ENCODE measurements at places on chromosomes 3 and 15.

GRCh38 chr15:32107477-32108080 is 77.3 kb downstream of the CHRNA7 start:
- DNase-seq = no peak

GRCh38 chr3:127423856-127424765 is 136.3 kb upstream of the PRR20G start:
- no peak for DNase-seq

- DNase-seq = no peak
Observed at GRCh38 chr15:71366926-71367325, 251.7 kb downstream of the THSD4 start.

GRCh38 chr3:152241142-152242017 is 27.3 kb upstream of the MBNL1 start:
- DNase-seq = no peak

- DNase-seq = peak; percentile 2
Observed at GRCh38 chr15:94324117-94324826, 92.9 kb downstream of the MCTP2 start.

GRCh38 chr15:62843311-62843710 is 199.2 kb upstream of the TPM1 start:
- no peak for DNase-seq

GRCh38 chr15:83290236-83290635 is 5.8 kb upstream of the BNC1 start:
- no peak for DNase-seq

DNA sequence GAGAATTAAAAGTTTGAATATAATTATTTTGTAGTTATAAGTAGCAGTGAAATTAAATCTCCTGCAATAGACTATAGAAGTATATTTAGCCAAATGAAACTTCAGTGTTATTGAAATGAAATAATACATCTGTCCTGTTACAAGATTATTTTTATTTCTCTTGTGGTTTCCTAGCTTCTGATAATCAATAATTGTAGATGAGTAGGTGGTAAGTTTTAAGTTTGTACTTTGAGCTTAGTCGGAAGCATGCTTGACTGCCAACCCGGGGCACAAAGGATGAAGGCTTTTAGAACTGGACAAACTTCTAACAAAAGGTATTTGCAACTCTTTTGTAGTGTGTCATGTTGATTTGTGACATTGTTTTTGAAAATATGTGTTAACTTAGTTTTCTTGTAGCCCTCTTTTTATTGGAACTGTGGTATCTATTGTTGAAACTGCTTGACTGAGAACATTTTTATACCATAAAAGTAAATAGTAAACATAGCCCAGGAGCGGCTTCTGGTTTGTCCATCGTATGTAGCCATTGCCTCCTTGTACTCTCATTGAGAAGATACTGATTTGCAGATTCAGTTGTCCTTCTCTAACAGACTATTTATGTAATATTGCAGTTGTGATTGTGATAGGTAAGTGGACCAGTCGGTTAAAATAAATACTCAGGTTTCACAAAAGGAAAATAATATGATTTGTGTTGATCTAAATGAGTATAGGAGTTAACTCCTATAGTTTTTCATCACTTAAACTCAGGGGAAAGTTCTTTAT is 2.9 kb downstream of the CTNNB1 start:
- no peak for DNase-seq

DNA sequence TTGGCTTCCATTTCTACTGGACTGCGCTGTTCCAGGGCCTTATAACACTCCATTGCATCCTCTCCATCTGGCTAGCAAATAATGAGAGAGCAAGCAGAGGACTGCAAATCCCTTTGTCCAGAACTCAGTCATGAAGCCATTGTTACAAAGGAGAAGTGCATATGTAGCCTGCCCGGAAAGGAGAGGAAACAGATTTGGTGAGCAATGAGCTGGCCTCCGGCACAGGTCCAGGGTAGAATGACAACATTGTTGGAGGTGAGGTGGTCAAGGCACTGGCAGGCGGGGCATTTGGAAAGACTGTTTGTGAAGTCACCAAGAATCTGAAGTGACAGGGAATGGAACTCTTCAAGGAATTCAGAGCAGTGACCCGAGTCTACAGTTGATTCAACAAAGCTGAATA is 25.0 kb upstream of the ATP1B3 start:
- no peak for DNase-seq

- DNase-seq = no peak
Observed at GRCh38 chr3:136728918-136729317, 23.3 kb downstream of the STAG1 start.

GRCh38 chr3:42443819-42444436 is 33.5 kb upstream of the LYZL4 start:
- peak; percentile 50 for DNase-seq

DNA sequence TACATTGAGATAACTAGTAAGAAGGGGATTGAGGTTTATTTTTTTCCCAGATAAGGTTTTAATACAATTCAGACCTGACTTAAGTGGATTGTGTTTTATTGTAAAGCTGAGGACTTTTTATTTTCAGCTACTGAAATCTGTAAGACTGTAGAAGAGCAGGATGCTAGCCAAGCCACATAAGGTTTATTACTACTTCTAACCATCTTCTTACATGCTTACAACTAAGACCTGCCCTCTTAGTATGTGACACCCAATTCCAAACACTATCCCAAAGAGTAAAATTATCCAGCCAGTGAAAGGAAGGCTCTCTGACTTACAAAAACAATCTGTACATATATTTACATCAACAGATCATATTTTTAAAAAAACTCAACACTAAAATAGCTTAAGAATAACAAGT is 564.5 kb upstream of the NAALADL2 start:
- DNase-seq = no peak

- DNase-seq = no peak
Observed at GRCh38 chr3:193974191-193974652, 161.7 kb upstream of the HES1 start.

- no peak for DNase-seq
Observed at GRCh38 chr15:90006217-90007075, 5.3 kb downstream of the ZNF710 start.

DNA sequence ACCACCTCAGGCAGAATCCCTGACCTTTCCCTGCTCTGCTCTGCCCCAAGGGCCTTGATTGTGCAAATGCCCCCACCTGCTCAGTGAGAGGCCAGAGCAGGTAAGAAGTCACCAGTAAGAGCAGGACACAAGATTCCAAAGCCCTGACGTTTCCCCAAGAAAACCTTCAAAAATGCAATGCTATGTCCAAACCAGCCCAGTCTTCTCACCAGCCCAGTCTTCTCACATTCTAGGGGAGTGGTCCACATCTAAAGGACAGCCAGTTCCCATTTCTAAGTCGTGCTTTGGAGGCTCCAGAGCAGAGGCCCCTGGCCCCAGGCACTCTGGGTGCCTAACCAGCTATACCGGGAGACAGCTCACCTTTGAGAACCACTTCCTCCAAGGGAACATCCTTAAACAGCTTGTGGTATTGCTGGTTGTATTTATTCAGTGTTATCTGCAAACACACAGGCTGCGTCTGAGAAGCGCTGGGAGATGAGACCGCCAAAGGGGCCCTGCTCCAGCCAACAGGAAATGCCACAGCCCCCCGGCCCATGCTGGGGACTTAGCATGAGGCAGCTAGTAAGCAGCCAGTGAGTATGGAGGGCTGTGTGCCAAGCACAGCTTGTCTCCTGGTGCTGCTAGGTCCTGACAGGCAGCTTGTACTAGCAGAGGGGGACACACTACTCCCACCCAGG is 29.3 kb downstream of the GRAMD2A start:
- peak; percentile 0 for DNase-seq

GRCh38 chr3:194045289-194045688 is 90.7 kb upstream of the HES1 start:
- no peak for DNase-seq

GRCh38 chr3:196274585-196274984 is 12.9 kb downstream of the PCYT1A start:
- DNase-seq = no peak

DNA sequence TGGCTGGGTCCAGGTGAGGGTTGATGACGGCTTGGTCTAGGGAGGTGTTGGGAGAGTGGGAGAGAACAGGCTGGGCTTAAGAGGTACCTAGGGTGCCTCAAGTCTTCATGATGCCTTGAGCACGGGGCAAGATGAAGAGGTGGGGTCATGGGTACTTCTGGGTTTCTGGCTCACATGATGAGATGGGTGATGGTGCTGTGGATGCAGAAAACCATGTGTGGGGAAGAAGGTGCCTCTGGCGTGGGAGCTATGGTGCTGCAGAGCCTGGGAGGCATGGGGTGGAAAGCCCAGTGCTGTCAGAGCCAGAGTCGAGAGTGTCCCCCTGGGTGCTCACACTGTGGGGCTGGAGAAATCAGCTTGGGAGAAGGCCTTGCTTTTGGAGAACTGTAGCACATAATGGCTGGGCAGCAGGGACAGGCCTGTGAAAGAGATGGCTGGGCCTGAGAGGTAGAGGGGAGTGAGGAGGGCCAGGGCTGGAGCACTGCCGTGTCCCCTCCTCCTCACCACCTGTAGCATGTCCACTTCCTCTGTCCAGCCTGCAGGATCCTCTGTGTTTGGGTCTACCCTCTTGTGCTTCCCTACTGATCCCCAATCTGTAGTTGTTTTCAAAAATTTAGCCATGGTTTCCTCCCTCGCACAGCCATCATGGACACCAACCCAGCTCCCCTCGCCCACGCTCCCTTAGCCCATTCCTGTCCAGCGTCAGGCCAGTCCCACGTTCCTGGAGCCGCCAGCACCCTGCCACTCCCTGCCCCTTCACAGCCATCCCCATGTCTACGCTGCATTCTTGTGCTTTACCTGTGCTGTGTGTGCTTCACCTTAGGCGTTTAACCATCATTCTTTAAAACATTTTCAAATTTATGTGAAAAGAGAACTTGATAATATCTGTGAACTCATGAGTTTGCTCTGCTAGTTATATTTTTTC is 132.0 kb downstream of the EEFSEC start:
- DNase-seq = no peak

DNA sequence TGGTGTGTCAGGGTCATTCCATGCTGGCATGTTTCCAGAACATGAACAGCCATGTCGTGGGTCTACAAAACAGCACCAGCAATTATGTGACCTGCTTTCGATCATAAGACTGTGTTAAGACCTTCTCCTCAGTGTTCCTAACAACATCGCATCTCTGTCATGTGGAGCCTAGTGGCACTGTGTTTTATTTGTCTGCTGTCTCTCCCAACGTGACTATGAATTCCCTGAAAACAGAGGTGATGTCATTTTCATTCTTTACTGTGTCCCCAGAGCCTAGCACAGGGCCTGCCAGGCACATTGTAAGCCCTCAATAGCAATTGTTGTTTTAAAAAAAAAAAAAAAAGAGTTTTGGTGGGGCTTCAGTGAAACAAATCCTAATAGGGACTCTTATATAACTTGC is 94.2 kb upstream of the IL12A start:
- DNase-seq = no peak

- DNase-seq = no peak
Observed at GRCh38 chr3:62942227-62942626, 67.0 kb upstream of the CADPS start.

DNA sequence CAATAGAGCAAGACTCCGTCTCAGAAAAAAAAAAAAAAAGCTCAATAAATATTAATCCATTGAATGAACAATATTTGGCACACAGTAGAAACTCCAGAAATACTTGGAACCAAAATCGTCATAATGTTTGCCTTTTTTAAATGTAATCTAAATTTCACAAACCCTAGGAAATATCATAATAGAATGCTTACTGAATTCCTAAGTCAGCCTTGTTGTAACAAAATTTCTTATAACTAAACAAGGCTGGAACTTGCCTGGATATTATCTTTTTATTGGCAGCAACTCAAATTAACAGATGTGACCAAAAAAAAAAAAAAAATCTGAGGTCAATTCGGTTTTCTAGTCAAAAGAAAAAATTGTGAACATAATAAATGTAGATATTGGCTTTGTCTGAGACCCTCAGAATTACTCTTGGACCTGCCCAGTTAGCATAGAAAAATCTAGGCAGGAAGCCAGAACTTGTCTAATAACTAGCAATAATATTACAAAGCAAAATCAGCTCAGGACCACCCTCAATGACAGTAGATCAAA is 33.3 kb downstream of the GABPB1 start:
- no peak for DNase-seq

DNA sequence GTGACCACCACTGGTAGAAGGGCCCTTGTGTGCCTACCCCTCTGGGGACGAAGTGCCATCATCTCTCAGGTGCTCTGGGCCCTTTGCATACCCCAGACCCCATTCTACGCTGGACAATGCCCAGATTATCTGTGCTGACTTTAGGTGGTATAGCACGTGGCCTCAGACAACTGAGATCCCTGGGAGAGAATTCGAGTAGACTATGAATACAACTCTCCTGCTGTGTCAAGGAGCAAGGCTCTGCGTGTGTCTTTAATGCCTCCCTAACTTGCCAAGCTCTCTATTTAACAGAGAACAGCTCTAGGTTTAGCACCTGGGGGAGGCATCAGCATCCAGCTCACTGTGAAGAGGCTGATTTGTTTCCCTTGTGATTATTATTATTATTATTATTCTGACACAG is 29.1 kb downstream of the FAM3D start:
- DNase-seq = no peak

DNA sequence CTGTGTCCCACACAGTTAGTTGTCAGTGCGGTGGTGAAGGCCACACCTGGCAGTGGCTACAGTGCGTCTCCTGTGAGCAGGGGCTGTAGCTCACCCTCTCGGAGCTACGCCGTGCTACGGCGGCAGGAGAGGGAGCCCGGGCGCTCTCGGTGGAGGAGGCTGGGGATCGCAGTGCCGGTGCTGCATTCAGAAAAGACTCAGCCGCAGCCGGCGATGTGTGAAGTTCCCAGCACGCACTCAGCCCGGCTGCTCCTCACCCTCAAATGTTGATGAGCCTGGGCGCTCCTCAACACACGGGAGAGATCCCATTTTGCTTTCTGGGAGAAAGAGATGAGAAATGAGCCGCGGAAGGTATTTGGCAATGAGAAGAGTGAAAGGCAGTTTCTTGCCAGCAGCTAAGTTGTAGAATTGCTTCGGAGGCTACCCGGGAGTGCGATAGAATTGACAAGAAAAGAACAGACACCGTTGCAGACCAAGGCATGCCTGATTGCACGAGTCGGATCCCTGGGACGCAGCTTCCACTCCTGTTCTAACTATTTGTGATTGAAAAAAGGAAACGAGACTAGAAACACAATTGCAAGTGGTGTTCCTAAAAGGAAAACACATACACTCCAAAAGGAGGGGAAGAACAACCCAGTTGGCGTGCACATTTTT is at the start of gene UNC13C:
Gene UNC13C, plus strand, starts transcription at position 189 of the 654 bp plus-strand sequence. CDS start 34,463 bp downstream, outside the sequence.
- peak; percentile 14 for DNase-seq

DNA sequence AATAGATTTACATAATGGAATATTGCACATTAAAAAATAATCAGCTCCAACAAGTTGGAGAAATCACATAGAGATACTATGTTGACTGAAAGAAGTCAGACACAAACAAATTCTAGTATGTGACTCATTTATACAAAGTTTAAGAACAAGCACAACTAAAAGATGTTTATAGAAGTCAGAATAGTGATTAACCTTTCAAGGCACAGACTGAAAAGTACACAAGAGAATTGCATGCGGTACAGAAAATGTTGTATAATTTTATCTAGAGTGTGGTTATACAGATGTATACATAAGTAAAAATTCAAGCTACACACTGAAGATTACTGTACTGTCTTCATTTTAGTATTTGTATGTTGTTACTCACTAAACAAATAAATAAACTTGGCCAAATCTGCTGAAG is 19.3 kb upstream of the ATOSA start:
- DNase-seq = no peak

Measured in NCI-H1092 (cell line).